ENCODE measurements at places on chromosomes 2 and 18. TPM values are rescaled to one million over a fixed set of nuclear protein-coding genes. Genes with fewer than 3 reads are reported as not detected.

DNA sequence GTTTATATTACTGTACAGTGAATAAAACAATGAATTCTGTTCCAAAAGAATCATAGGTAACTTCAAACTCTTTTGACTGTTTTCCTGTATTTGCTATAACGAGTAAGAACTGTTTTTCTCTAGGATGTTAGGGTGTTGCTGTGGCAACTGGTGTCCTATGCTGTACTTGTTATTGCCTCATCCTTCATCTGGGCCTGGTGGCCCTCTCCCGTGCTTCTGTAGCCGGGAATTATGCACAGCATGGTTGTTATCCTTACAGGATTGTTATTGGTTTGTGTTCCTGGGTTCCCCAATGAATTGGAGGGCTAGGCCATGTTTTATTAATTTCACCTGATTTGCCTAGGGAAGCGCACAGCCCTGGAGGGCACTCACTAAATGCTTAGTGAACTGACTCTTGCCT lies 279.2 kb downstream of the PTPRM start:
- no peak for DNase-seq
- H3K27ac ChIP-seq: no peak overlapping the region
- no peaks in the 10 kb centered on the region for H3K36me3 ChIP-seq
- H3K27me3 ChIP-seq: no peaks in the 10 kb centered on the region
- H3K4me1 ChIP-seq: no peaks in the 10 kb centered on the region

DNA sequence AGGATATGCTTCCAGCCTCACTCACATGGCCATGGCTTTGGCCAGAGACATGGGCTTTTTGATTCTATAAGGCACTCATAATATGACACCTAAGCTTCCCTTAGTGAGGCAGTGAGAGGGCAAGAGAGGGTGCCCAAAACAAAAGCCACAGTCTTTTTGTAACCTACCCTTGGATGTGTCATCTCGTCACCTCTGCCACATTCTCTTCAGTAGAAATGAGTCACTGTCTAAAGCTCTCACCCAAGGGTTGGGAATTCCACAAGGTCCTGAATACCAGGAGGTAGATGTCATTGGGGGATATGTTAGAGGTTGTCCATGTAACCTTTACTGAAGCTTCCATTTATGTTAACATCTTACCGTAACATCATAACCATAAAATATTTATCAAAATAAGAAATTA lies 108.4 kb downstream of the ALMS1 start:
- no peak overlapping the region for H3K4me3 ChIP-seq
- peaks cover 17% of the 10 kb centered on the region for H3K36me3 ChIP-seq
- no peaks in the 10 kb centered on the region for H3K4me1 ChIP-seq
- H3K27ac ChIP-seq: no peak overlapping the region
- peak; percentile 24 for DNase-seq

GRCh38 chr2:30561349-30561748 lies 114.3 kb downstream of the LCLAT1 start:
- peak; percentile 9 for DNase-seq
- no peaks in the 10 kb centered on the region for H3K36me3 ChIP-seq
- H3K4me3 ChIP-seq: no peak overlapping the region
- peaks cover 3% of the 10 kb centered on the region for H3K4me1 ChIP-seq

DNA sequence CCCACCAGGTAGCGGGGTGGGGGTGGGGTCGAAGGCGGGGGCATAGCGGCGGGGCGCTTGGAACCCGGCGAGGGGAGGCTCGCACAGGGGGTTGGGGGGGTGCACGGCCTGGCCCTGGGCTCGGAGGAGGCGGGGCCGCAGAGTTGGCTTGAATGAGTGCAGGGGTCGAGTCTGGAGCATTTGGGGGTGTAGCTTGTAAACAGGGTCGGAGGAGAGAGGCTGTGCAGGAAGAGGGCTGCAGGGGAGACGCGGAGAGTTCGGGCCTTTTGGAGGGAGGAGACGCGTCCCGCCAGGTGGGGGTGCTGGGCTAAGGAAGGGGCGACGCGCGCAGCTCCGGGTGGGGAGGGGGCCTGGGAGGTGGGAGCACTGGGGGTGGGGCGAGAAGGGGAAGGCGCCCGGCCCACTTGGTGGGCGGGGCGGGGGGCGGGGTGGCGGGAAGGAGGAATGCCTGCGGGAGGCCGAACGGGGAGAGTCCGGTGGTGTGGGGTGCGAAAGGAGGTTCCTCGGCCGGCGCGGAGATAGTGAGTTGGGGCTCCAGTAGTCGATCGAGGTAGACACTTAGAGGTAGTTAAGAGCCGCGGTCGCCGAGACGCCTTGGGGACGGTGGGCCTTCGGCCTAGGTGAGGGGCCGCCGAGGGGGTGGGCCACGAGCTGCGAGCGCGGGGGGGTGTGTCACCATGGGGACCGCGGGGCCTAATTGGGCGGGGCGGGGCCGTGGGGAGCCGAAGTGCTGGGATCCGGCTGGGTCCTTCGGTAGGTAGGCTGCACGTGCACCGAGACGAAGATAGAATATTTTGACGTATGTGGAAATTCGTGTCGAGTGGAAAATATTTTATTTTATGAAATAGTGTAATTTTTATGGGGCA lies 774 bp downstream of the MSH6 start:
- H3K4me1 ChIP-seq: peaks cover 9% of the 10 kb centered on the region
- no peaks in the 10 kb centered on the region for H3K27me3 ChIP-seq
- H3K4me3 ChIP-seq: peak overlapping the region; percentile 89
- peak; percentile 82 for DNase-seq
- H3K27ac ChIP-seq: peak overlapping the region; percentile 86

GRCh38 chr2:180191432-180192124 lies 184.5 kb upstream of the CWC22 start:
- H3K27ac ChIP-seq: no peak overlapping the region
- H3K4me3 ChIP-seq: no peak overlapping the region
- no peaks in the 10 kb centered on the region for H3K36me3 ChIP-seq
- DNase-seq: peak; percentile 14

DNA sequence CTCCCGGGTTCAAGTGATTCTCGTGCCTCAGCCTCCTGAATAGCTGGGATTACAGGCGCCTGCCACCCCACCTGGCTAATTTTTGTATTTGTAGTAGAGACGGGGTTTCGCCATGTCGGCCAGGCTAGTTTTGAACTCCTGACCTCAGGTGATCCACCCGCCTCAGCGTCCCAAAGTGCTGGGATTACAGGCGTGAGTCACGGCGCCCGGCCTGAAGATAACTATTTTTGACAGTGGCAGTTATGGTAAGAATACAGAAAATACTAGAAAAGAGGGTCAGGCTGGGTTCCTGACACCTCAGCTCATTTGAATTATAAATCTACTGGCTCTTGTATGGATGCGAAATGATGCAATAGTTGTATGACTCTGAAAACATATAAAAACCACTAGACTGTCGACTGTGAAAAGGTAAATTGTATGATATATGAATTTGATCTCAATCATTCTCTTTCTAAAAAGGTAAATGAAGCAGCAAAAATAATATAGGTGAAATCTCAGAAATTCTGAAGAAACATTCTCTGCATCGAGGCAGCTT lies 11.1 kb upstream of the DGKD start:
- DNase-seq: no peak
- no peaks in the 10 kb centered on the region for H3K36me3 ChIP-seq
- no peaks in the 10 kb centered on the region for H3K4me1 ChIP-seq

DNA sequence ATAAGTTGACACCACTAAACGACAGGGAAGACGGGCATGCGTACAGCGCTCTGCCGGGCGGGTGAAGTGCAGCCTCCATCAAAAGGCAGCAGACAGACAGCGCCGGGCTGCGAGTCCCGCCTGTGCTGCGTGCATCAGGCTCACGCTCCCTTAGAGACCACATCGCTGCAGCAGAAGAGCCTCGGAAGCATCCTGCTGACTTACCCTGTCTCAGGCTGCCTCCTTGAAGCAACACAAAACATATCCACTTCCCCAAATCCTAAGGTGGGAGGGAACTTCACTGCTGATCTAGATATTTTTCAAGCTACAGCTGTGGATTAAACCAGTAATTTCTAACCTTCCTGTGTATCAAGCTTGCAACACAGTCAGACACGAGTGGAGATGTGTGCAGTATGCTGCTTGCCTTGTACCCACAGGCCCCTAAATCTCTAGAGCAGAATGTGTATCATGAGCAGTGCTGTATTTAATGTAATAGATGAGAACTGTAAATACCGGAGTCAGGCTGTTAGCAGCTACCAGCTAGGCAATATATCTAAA lies 6.4 kb downstream of the MYT1L start:
- H3K4me1 ChIP-seq: no peaks in the 10 kb centered on the region
- no peaks in the 10 kb centered on the region for H3K27me3 ChIP-seq
- no peak for DNase-seq
- H3K27ac ChIP-seq: no peak overlapping the region

GRCh38 chr18:63467699-63468098 lies 9.1 kb upstream of the SERPINB5 start:
- DNase-seq: no peak
- peaks cover 10% of the 10 kb centered on the region for H3K27me3 ChIP-seq
- no peak overlapping the region for H3K27ac ChIP-seq

- H3K36me3 ChIP-seq: peaks cover 17% of the 10 kb centered on the region
- no peak overlapping the region for H3K27ac ChIP-seq
- peaks cover 16% of the 10 kb centered on the region for H3K4me1 ChIP-seq
- H3K4me3 ChIP-seq: no peak overlapping the region
These were observed 34.3 kb downstream of the DARS1 start for GRCh38 chr2:135951041-135951583.

DNA sequence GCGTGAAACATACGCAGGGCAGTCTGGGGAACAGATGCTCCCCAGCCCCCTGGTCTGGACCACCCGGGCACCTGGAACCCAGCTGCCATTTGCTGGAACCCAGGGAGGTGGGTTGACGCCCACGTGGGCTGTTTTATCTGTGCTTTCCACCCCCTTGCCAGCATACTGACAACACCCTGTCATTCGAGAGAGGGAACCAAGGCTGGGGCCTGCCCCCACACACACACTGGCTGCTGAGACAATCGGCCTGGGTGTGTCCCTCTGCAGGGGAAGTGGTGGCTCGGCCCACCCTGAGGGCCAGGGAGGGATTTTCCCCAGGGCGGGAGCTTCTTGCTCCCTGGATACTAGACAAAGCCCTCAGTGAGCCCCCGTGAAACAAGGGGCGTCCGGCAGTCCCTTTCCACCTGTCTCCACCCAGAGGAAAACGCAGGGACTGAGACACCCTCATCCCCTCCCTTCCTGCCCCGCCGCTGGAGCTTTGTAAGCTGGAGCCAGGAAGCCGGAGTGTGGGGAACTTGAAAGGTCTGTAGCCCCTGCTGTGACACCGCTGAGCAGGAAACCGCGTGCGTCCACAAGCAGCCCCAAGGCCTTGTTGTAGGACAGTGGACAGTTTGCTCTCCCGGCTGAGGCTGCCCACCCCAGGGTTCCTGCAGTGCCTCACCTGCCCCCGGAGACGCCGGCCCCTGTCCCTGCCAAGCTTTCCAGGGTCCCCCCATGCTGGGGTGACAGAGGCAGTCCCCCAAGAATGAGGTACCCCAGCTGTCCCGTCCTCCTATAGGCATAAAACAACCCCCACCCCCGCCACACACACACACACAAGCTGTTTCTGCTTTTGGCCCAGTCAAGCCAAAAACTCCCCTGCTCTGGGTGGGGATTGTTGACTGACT lies 14.1 kb upstream of the KLF11 start:
- no peaks in the 10 kb centered on the region for H3K4me1 ChIP-seq
- peak; percentile 30 for DNase-seq
- no peak overlapping the region for H3K4me3 ChIP-seq

DNA sequence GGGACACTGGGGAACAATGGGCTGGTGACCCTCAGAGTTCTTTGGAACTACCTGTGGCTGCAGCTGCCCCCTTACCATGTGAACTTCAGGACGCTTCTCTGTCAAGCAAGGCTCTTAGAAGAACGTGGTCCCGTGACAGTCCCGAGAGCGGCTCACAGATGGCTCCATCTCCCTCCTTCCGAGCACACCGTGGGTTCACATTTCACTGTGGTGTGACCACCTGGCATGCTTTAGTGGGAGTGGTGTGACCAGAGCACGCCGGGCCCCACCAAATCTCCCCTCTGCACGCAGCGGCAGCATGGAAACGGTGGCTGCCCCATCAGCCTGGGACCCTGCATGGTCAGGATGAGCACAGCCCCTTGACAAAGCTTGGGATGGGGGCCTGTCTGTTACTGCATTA lies 9.7 kb upstream of the TPO start:
- no peaks in the 10 kb centered on the region for H3K4me1 ChIP-seq
- H3K36me3 ChIP-seq: no peaks in the 10 kb centered on the region
- H3K4me3 ChIP-seq: no peak overlapping the region
- DNase-seq: no peak

- no peaks in the 10 kb centered on the region for H3K36me3 ChIP-seq
- peak overlapping the region; percentile 64 for H3K27ac ChIP-seq
- DNase-seq: peak; percentile 72
- peaks cover 43% of the 10 kb centered on the region for H3K4me1 ChIP-seq
These were observed 226.9 kb downstream of the VAPA start for GRCh38 chr18:10140461-10141282.

- DNase-seq: peak; percentile 91
- no peaks in the 10 kb centered on the region for H3K36me3 ChIP-seq
- peaks cover 12% of the 10 kb centered on the region for H3K4me1 ChIP-seq
- H3K4me3 ChIP-seq: peak overlapping the region; percentile 39
- no peaks in the 10 kb centered on the region for H3K27me3 ChIP-seq
These were observed 107.7 kb upstream of the PPP1CB start for GRCh38 chr2:28643911-28644334.

Gene MAPK4
- 0.22 TPM for total RNA-seq

Gene CKAP2L
- 6.6 TPM for total RNA-seq

Gene RAB6C
- not detected for total RNA-seq

Gene ADGRF3
- under 0.01 TPM for total RNA-seq

Gene LAMA3
- total RNA-seq: 1.9 TPM

Gene LCT
- 0.25 TPM for total RNA-seq

Gene YES1
- 91.6 TPM for total RNA-seq

Gene SOCS6
- total RNA-seq: 48.1 TPM
